ENCODE measurements at places on chromosomes 11 and 22. TPM values are rescaled to one million over a fixed set of nuclear protein-coding genes. Genes with fewer than 3 reads are reported as not detected.

Gene PNPLA5
- total RNA-seq, result not detected

Gene KCNC1
- not detected for total RNA-seq

Gene ART1
- not detected for total RNA-seq

Gene ZP1
- not detected for total RNA-seq

Gene NXPE1
- total RNA-seq, result not detected

Gene TRIM66
- 7.8 TPM for total RNA-seq

Gene SUSD2
- 17.5 TPM for total RNA-seq

Gene BTBD18
- total RNA-seq, result not detected

Gene TMEM135
- 34.1 TPM for total RNA-seq

Gene SMIM35
- total RNA-seq, result not detected

Gene KDM4D
- total RNA-seq, result 0.53 TPM

All from aortic smooth muscle cell (primary cell).